ENCODE measurements at places on chromosomes 13 and 19.

DNA sequence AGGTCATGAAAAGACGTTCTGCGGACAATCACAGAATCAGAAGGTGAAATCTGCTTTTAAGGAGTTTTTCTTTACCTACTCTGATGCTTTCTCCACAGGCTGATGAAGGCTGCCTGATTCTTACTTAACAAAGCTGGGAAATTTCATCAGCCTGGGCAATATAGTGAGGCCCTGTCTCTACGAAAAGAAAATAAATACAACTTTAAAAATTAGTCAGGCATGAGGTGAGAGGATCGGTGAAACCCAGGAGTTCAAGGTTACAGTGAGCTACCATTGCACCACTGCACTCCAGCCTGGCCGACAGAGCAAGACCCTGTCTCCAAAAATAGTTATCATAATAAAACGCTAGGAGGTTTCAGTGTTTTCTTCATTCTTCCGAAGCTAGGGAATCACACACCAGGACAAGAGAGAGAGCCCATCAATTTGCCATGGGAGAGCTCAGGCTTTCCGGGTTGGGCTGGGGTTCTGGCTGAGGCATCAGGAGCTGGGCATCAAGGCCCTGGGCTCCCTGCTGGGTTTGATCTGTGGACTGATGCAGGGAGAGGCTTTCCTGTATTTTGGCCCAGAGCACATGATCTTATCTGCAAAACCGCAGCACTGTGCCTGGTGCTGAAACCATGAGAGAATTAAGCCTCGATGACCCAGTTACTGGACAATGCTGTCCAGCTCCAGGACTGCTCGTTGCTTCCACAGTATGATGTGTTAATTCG is 25.1 kb upstream of the CEBPG start:
- no peak for DNase-seq

- DNase-seq = no peak
Observed at GRCh38 chr13:109182777-109183465, 553.5 kb downstream of the MYO16 start.

- no peak for DNase-seq
Observed at GRCh38 chr19:14402332-14403144, 16.6 kb downstream of the DDX39A start.

- DNase-seq = no peak
Observed at GRCh38 chr19:47284324-47284899, 9.7 kb downstream of the INAFM1 start.

DNA sequence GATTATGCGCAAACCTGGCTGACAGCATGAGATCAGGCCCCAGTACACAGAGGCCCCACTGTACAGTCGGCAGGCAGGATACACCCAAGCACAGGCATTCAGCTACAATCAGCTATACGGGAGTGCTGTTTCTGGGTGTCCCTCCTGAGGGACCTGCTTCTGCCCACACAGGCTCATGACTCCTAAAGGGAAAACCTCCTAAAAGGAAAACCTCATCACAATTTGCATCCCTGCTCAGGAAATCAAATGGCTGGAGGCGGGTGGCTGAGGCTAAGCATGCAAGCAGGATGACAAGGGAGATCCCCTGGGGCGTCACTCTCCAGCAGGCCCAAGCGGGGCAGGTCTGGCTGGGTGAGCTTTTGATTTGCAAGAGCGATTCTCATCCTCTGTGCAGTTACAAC is 99.8 kb downstream of the CRYL1 start:
- no peak for DNase-seq

DNA sequence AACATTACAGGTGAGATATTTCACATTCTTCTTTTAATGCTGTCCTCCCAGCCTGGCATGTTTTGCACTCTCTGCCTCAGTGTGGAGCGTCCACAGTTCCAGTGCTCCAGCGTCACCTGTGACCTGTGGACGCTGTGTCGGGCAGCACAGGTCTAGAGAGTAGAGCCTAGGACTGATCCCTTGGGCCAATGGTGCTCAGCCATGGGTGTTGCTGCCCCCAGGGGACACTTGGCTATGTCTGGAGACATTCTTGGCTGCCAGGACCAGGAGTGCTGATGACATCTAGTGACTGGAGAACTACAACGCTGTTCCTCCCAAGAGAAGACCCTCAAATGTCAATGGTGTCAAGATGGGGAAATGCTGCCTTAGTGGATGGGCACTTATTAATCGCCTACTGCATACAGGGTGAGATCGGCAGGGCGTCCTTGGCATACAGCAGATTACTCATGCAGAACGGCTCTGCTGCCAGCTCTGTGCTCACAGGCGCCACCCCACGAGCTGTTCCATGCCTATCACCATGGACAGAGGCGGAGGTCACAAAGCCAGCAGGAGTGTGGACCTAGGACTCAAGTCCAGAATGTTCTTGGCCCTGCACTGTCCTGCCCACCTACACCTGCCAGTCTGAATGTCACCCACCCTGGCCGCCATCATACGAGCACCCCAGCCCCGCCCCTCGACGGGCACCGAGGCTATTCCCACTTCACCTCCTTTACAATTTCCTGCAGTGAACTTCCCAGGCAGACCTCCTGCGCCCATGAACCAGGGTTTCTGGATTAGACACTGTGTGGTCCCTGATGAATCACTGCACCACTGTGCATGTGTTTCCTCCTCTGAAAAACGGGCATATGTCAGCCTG is 13.9 kb upstream of the MADCAM1 start:
- DNase-seq = no peak

- DNase-seq = peak; percentile 99
Observed at GRCh38 chr19:12890787-12891552, at the start of gene GCDH. TSS of gene GCDH (plus strand) at chr19:12891160. CDS start at chr19:12891305, 145 bp downstream.

- no peak for DNase-seq
Observed at GRCh38 chr13:63304497-63304896, 1888.8 kb upstream of the PCDH20 start.

DNA sequence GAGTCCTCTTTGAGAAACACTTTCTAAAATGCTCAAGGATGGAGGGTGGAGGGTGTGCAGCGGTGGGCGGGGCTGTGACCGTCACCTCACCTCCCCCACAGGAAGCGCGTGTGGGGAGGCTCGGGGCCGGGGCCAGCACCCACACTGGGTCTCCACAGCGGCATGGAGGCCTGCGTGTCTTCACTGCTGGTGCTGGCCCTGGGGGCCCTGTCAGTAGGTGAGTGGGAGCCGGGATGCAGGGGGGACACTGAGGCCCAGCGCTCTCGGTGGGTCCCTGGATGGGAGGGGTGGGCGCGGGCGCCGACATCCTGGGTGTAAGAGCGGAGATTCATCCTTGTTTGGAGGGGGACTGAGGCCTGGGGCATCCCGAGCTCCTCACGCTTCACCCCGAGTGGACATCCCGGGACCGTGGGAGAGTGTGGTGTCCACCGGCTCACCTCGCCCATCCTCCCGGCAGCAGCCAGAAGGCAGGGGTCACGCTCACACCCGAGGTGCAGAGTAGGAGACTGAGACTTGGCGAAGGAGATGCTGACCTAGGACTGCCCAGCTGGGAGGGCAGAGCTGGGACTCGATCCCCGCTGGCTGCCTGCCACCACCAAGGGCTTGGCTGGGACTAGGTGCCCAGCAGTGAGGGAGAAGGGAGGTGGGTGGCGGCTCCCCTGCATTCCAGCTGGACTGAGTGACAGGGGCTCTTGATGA is at the start of gene GZMM:
TSS of gene GZMM (plus strand) at position 144 of the 699 bp plus-strand sequence. CDS start at position 163, 19 bp downstream.
- no peak for DNase-seq

GRCh38 chr13:110411688-110412059 is 104.6 kb downstream of the COL4A2 start:
- peak; percentile 42 for DNase-seq

DNA sequence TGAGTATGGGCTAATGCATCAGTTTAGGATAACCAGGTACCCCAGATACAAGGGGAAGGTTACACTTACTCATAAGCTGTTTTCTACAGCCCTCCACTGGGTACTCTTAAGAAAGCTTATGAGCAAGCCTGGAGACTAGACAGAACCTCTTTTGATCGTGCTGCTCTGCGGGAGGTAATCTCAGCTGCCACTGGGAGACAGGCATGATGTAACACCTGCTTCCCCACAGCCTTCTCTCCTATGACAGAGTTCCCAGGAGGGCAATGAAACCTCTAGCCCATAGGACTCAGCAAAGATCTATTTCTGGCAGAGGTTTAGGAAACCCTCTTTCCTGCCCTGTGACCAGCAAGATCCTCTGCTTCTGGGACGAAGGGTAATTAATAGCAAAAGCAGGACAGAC is 65.6 kb downstream of the WASF3 start:
- no peak for DNase-seq

GRCh38 chr19:20182222-20182785 is 15.3 kb downstream of the ZNF486 start:
- DNase-seq = no peak

GRCh38 chr19:51570962-51571575 is at the start of gene ZNF175:
TSS of gene ZNF175 (plus strand) at chr19:51571283. CDS start at chr19:51573330, 2,047 bp downstream.
- no peak for DNase-seq

Measured in vagina (tissue), 2 donors.